Stimulated activated CD8-positive, alpha-beta memory T cell treated with anti-CD3 and anti-CD28 coated beads, Interleukin-4, amount 100 ng/mL, for 1 hour (primary cell): ENCODE measurements at places on chromosomes 4 and X.

GRCh38 chr4:156191044-156191781 lies 237.5 kb upstream of the CTSO start:
- DNase-seq = no peak

DNA sequence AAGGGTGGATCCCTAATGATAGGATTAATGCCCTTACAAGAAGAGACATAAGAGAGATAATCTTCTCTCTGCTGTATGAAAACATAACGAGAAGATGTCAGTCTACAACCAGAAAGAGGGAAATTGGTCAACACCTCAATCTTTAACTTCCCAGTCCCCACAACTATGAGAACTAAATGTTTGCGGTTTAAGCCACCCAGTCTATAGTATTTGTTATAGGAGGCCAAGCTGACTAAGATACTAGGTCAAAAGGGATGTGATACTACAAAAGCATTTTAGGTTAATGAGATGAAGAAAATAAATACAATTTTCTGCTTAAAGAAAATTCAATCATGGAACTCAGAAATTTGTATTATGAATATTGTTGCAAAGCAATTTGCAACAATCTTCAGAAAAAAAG lies 55.4 kb upstream of the LHFPL1 start:
- no peak for DNase-seq

DNA sequence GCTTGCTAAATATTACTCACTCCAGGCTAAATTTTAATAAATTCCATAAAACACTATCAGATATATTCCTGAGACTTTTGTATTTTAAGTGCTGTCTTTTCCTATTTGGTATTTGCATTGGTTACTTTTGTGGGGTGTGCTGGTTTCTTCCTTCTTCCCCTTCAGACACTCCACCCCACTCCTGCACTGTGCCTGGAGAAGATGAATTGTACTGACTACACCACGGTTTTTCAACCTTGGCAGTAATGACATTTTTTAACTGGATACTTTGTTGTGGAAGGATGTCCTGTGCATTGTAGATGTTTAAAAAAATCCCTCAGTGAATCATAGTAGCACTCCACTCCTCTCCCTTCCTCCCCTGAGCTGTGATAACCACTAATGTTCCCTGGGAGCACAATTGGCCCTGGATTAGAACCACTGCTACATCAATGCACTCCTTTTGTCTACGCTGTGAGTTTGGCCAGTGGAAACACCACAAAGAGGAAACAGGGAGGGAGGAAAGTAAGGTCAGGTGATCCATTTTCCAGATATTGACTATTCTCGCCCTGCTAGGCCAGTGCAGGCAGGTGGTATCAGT lies 36.3 kb downstream of the SNCA start:
- no peak for DNase-seq

- no peak for DNase-seq
Measured at GRCh38 chr4:5212255-5213013, 161.2 kb downstream of the STK32B start.

DNA sequence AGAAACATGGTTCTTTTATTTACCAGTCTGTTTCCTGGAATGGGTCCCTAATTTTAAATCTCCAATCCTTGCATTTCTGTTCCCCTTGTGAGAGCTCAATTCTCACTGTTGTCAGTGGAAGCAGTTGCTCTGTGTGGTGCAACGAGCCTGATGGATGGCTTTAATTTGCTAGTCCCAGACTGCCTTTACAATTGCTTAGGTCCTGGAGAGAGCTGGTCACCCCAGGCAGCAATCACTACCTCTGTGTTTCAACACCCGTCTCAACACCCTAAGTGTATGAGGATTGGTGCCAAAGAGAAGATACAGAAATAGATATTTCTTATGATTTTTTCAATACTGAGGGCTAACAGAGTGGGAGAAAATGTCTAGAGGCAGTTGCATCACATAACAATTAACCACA lies 873.8 kb downstream of the GLUD2 start:
- no peak for DNase-seq

DNA sequence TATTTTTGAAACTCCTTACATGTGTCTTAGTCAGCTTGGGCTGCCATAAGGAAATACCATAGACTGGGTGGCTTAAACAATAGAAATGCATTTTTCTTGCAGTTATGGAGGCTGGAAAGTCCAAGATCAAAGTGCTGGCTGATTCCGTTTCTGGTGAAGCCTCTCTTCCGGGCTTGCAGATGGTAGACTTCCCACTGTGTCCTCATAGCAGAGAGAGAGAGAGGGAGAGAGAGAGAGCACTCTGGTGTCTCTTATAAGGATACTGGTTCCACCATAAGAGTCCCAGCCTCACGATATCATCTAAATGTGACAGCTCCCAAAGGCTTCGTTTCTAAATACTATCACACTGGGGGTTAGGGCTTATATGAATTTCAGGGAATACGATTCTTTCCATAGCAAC lies 39.7 kb downstream of the ENPEP start:
- DNase-seq = no peak

DNA sequence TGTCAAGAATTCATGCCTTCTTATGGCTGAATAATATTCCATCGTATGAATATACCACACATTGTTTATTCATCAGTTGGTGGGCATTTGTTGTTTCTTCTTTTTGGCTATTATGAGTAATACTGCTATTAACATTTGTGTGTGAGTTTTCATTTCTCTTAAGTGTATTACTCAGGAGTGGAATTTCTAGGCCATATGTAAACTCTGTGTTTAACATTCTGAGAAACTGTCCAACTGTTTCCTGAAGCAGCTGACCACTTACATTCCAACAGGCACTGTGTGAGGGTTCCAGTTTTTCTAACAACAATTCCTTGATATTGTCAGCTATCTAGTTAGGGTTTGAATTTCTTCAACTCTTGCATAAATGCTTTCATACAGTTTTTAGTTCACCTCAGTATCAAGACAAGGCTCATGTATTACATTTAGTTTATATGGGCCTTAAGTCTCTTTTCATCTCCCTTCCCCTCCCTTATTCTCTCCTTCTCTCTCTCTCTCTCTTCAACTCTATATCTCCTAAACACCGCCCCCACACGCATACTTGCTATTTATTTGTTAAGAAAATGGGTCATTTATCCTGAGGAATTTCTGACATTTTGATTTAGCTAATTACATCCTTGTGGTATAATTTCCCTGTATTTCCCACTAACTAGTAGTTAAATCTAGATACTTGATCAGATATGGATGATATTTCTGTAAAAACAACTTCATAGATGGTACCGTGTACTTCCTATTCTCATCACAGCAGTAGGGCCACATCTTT lies 77.4 kb downstream of the WDR19 start:
- no peak for DNase-seq

DNA sequence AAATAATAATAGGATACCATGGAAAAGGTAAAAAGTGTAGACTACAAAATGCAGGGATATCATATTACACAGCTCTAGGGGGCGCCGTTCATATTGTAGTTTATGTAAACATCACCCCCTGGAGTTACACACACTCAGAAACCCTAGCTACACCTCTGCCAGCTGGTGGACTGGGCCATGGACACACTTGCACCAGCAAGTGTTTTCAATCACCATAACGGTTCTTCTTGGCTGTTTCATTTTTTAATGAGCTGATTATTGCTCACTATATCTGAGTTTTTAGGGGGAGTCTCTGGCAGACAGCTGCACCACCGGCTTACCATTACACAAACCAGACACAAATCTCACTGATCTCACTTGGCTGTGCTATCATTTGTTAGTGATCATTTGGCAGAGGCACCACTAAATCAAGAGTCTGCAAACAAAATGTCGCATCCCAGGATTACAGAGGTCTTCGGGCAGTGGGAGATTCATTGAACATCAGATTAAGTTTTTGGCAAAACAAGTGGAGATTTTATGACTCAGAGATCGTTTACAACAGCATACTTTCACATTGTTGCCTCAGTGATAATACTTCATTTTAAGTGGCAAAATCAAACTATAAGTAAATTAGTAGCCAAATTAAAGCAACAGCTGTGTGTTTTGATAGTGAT lies 185.7 kb downstream of the UNC5C start:
- DNase-seq = no peak

GRCh38 chrX:5876984-5877596 lies 351.6 kb downstream of the NLGN4X start:
- no peak for DNase-seq

DNA sequence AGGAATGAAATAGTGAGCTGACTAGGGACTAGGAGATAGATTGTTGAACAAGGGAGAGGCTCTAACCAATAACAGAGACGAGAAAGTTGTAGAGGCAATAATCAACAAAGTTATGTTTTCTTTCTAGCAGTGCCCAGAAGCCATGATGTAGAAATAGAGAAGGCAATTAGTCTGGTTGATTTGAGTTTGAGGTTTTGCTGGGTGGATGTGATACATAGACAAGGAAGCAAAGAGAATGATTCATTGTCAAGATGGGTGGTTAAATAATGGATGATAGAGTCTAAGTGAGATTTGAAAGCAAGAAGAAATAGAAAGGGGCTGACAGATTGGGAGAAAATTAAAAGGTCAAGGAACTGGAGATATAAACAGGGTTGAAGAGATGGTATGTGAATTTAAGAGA lies 11.2 kb downstream of the RBM41 start:
- no peak for DNase-seq

- no peak for DNase-seq
Measured at GRCh38 chr4:6988016-6988715, 55.0 kb upstream of the TADA2B start.

DNA sequence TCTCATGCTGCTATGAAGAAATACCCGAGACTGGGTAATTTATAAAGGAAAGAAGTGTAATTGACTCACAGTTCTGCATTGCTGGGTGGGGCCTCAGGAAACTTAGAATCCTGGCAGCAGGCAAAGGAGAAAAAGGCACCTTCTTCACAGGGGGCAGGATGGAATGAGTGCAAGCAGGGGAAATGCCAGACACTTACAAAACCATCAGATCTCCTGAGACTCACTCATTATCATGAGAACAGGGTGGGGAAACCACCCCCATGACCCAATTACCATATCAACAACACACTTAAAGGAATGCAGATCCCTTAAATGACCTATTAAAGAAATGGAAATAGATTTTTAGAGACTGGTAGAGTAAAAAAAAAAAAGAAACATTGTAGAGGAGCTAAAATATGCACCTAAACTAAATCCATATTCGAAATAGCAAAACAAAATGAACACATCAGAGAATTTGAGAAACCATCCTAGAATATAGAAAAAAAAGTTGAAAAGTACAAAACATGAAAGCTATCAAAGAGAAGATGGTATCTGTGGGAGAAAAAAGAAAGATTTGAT lies 104.3 kb upstream of the UGT8 start:
- DNase-seq = no peak

GRCh38 chr4:109648266-109648996 lies 54.8 kb downstream of the CASP6 start:
- no peak for DNase-seq

GRCh38 chr4:16235209-16235608 lies 8.9 kb upstream of the TAPT1 start:
- no peak for DNase-seq

DNA sequence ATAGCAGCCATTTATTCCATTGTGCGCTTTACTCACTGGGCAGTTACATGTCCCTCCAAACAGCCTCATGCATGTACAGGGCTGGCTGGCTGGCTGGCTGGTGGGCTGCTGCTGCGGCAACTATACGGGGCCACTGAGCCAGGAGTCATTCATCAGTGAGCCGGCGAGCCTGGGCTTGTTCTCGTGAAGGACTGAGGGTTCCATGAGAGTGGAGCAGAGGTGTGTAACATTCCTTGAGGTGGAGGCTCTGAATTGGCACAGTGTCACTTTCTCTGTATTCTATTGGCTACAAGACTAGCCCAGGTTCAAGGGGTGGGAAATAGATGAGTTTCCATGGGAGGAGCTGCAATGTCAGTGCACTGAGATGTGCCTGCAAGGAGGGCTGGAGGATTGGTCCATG lies 89.1 kb downstream of the ARHGAP10 start:
- DNase-seq = no peak

- DNase-seq = no peak
Measured at GRCh38 chr4:6307230-6307629, 37.6 kb downstream of the WFS1 start.

- no peak for DNase-seq
Measured at GRCh38 chr4:74547042-74547441, 102.1 kb downstream of the AREG start.

DNA sequence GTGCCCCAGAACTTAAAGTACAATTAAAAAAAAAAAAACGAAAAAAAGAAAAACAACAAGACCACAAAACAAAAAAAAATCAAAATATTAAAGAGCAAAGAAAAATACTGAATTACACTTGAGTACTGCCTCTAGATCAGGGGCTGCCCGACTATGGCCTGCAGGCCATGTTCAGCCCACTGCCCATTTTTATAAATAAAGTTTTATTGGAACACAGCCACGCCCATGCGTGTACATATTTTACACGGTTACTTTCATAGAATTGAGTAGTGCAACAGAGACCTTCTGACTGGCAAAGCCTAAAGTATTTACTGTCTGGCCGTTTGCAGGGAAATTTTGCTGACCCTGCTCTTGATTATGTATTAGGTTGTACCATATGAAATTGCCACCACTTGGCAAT lies 130.5 kb downstream of the ATXN3L start:
- no peak for DNase-seq
